ENCODE measurements at places on chromosomes 7 and 10. TPM values are rescaled to one million over a fixed set of nuclear protein-coding genes. Genes with fewer than 3 reads are reported as not detected.
A peak's percentile ranks its signal among the peaks of the same experiment; 100 is the strongest.

DNA sequence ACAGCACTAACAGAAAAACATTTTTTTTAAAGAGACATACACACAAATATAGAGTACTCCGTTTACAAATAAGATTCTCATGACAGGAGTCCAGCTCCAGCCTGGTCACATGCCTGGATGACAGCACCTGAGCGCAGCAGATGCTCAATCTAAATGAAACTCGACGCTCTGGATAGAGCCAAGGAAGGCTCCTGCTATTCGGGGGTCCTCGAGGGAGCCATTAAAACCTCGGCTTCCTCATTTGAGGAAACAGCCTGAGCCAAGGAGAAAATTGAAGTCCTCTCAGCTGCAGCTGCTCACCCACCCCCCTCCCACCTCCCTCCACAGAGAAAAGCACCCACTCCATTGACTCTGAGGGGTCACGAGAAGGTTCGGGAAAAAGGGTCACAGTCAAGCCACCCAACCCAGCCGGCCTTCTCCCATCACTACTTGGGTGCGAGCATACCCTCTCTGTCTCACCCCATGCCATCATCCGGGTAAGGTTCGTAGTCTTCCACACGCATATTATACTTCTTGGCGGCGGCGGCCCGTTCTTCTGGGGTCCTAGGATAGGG is 673 bp downstream of the NDUFB8 start:
- DNase-seq, result peak; percentile 35

DNA sequence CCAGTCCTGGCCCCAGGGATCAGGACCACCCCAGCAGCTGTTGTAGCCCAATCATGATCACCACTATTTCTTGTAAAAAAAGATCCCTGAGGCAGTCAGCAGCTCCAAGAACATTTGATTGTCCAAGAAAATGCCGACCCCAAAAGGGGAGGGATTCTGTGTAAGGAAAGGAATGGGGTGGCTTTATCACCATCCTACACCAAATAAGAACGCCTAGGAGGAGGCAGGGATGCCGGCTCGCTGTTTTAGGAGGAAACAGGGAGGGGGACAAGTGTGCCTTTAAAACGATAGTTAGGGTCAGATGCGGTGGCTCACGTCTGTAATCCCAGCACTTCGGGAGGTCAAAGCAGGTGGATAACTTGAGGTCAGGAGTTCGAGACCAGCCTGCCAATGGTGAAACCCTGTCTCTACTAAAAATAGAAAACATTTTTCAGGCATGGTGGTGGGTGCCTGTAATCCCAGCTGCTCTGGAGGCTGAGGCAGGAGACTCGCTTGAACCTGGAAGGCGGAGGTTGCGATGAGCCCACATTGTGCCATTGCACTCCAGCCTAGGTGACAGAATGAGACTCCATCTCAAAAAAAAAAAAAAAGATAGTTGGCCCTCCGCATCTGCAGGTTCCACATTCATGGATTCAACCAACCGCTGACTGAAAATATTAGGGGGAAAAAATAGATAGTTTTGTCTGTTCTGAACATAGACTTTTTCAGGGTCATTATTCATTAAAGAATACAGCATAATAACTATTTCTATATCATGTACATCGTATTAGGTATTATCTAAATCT is 63.6 kb downstream of the PDIA4 start:
- peak; percentile 35 for DNase-seq

- DNase-seq, result no peak
Measured at GRCh38 chr10:90179696-90180407, 478.5 kb downstream of the KIF20B start.

Gene GDF2
- total RNA-seq, result not detected

Gene C7orf57
- 0.29 TPM for total RNA-seq

Gene PKD1L1
- total RNA-seq, result 0.63 TPM
